ENCODE measurements at places on chromosomes 1 and 21.

GRCh38 chr1:161801955-161802354, 35.8 kb downstream of the ATF6 start:
- DNase-seq = no peak

DNA sequence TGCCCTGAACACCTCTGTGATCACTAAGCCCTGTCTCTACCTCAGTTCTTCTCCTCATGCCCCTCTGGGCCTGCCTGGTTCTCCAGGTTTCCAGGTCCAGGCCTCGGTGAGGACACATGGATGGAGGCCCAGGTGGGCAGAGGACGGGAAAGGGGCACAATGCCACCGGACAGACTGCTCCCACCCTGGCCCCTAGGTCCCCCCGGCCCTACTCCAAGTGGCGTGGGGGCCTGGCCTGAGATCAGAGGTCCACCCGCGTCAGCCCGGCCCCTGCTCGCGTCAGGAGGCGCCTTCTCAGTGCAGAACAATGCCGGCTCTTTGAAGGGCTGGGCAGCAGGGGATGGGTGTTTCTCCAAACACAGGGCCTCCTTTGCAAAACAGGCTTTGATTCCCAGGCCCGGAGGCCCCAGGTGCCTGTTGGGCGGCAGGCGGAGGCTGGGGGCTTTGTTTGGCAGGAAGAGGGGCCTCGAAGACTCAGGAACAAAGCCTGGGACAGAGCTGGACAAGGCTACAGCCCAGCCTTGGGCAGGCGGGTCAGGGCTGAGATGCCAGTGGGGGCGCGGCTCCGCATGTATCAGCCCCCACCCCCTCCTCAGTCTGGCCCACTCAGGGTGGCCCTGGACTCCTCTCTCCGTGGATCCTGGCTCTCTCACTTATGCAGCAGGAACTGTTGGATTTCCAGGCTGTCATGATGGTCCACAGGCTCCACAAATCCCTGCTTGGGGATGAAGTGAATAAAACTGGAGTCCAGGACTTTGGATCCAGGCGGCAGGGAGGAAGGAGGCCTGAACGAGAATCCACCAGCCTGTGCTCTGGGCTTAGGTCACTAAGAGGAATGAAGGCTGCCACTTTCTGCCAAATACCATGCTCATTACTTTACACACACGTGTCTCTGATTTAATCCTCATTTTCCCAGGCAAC, 77.4 kb upstream of the SLC2A1 start:
- DNase-seq = peak; percentile 70

GRCh38 chr1:176996456-176997090, 167.9 kb downstream of the ASTN1 start:
- no peak for DNase-seq

GRCh38 chr1:174131032-174131638, 28.2 kb upstream of the RABGAP1L start:
- DNase-seq = no peak

GRCh38 chr1:57325117-57325516, 98.7 kb downstream of the DAB1 start:
- DNase-seq = no peak

DNA sequence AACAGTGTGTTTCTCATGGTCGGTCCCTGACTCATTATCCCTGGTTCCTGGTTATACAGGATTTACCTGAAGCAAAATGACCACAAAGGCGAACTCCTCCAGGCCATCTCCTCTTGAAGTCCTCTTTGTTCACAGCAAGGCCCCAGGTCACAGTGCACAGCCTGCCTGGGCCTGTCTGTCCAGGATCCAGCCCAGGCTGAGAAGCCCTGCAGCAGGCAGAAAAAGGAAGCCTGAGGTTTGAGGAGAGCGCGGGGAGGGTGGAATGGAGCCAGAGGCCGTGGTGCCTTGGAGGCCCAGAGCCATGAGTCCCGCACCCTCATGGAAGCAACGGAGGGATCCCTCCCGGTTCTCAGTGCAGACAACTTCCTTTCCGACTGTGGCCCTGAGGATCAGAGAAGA, 136.8 kb upstream of the IRF2BP2 start:
- DNase-seq = no peak

DNA sequence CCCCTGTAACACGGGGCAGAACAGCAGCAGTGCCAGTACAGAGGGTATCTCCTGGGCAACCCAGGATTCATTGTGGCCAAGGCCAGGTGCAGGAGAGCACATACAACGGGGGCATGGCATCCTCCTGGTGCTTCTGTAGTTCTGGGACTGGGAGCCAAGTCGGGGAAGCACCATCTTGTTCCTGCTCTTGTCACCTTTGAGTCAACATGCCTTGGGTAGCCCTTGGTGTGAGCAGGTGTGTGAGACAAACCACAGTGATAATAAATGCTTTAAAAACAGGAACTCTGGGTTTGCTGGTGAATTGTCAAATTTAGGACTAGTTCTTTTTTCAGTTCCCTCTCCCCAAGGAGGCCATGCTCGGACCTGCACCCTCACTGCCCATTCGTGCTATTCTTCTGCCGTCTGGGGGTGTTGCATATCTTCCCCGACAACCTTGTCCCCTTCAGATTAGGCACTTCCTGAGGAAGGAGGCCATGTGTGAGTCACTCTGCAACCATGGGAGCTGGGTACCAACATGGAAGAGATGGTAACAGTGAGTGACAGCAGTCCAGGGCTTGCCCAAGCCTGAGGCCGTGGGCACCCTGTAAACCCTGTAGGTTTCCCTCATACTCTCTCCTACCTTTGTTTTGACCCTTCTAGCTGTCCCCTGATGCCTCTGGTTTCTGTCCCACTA, 150.2 kb downstream of the GRIK3 start:
- DNase-seq = no peak

DNA sequence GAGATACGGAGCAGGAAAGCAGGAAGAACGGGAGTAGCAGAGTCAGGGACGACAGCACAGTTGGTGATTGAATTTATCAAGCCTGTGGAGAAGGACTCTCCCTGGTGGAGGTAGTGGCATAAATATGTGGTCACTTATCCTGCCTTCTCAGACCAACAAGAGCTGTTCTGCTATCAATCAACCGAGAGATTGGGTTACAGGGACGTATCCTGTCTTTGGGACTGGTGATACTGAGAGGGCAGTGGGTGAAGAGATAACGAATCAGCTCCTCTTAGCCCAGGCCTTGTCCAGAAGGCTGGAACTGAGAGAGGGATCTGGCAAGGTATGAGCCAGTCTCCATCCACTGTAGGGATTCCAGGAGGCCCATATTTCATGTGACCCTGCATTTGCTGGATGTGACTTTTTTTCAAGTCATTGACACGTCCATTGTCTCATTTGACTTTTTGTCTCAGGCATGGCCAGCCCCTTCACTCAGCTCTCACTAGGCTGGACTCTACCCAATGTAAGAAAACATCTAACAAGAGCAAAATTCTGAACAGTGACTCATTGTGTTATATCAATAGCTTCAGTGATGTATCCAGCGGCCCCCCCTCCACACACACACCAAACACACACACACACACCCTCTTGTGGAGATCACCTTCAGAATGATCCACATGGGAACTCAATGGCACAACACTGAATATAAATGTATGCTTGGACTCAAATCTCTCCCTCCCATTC, 11.3 kb downstream of the C1orf116 start:
- no peak for DNase-seq
